Stimulated activated CD8-positive, alpha-beta memory T cell treated with anti-CD3 and anti-CD28 coated beads, Interleukin-7, amount 100 ng/mL, for 48 hours (primary cell): ENCODE measurements at places on chromosomes 12 and 14.

DNA sequence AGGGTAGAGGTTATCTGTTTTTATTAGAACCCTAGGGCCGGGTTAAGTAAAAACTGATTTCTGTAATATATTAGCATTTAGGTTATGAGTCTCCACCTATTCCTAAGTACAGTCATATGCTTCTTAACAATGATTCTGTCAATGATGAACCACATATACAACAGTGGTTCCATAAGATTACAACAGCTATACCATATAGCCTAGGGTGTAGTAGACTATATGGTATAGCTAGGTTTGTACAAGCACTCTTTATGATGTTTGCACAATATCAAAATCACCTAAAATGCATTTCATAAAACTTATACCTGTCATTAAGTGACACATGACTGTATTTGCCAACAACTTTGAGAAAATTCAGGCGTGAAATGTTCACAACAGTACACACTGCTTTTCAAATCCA is 110.6 kb downstream of the RPL10L start:
- no peak for DNase-seq

DNA sequence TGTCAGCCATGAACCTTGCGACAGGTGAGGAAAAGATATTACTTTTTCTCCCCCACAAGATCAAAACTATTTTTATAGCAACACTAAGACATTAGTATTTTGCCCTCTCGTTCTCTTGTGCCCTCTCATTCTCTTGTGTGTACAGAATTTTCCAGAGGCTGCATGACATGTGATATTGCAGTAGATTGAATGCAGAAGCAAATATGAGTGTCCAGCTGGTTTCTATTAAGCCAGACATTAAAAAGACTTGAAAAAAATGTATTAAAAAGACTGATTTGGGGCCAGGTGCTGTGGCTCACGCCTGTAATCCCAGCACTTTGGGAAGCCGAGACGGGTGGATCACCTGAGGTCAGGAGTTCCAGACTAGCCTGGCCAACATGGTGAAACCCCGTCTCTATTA is 63.7 kb upstream of the ZFP36L1 start:
- DNase-seq, result no peak

GRCh38 chr12:6206327-6206726 is 6.1 kb downstream of the CD9 start:
- DNase-seq, result no peak

GRCh38 chr12:11040162-11040561 is 9.0 kb upstream of the TAS2R31 start:
- no peak for DNase-seq

DNA sequence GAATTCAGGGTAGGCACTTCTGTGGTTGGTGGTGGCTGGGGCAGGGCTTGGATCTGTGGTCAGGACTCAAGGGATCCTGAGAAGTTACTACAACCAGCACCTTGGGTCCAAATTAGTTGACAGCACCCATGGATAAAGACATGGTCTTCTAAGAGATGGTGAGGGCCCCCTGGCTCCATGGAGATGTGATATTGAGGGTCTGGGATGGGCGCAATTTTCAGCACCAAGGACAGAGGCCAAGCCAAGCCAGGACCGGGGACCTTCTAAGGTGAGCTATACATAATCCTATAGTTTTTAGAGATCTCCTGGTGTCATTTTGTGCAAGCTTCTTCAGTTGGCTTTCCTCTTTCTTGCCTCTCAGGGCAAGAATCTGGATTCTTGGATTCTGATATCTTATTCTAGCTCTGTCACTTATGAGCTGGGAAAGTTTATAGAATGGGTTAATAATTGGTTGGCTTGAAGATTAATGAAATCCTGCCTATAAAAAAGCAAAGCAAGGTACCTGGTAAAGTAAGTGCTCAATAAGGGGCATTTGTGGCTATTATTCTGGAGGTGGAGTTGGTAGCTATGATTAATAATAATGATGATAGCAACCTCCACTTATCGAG is 130.1 kb upstream of the LHX5 start:
- no peak for DNase-seq

- DNase-seq, result no peak
Observed at GRCh38 chr14:64944041-64944440, 1.5 kb upstream of the GPX2 start.

GRCh38 chr12:72738811-72739210 is 466.6 kb downstream of the TRHDE start:
- no peak for DNase-seq

GRCh38 chr12:11577658-11578260 is 71.7 kb upstream of the ETV6 start:
- DNase-seq, result no peak

- DNase-seq, result no peak
Observed at GRCh38 chr12:97324471-97324870, 138.1 kb upstream of the RMST start.

DNA sequence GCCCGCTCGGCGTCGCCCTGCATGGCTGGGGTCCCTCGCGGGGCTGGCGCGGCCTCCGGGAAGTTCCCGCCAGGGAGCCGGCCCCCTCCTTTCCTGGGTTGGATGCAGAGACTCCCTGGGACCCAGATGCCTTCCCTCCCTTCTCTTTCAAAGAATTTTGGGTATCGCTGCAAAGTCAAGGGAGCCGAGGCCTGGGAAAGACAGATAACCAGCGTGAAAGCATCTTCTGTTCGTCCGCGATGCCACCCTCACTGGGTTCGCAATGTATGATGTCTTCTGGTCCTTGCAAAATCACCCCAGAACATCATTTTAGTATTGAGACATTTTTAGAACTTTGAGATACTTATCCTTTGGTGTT is 451 bp downstream of the IRAK3 start:
- no peak for DNase-seq
